NCI-H460 (cell line): ENCODE measurements at places on chromosomes 5 and 9. TPM values are rescaled to one million over a fixed set of nuclear protein-coding genes. Genes with fewer than 3 reads are reported as not detected.

- no peak for DNase-seq
Measured at GRCh38 chr5:96993760-96994159, 57.9 kb downstream of the LNPEP start.

The TMEM171 gene
- total RNA-seq, result 0.64 TPM in 1 of 2 replicates, not detected in the other

The HRCT1 gene
- total RNA-seq, result 1.4 and 3.2 TPM in 2 replicates

The FBP2 gene
- not detected in 2 replicates for total RNA-seq

DNA sequence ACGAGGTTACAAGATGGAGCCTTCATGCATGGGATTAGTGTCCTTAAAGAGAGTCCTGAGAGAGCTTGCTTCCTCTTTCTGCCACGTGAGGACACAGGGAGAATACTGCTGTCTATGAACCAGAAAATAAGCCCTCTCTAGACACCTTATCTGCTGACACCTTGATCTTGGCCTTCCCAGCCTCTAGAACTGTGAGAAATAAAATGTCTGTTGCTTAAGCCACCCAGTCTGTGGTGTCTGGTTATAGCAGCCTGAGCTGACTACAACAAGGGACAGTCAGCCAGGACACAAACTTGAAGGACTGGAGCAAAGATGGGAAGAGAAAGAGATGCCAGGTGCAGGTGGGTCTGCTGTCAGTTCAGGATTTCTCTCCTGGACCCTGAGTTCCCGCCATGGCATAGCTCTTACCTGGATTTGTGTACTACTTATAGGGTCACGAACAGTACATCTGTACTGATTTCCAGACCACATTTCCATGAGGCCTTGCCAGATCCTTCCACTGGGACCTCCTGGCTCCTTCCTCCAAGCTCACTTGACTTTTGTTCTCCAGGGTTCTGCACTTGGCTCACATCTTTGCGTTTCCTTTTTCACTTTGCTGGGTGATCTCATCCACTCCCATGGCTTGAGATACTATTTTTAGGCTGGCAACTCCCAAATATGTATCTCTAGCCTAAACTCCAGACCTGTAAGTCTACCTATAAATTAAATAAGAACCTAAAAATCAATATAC lies 44.9 kb upstream of the LIFR start:
- no peak for DNase-seq

GRCh38 chr9:129885018-129885669 lies 49.9 kb downstream of the USP20 start:
- peak; percentile 51 for DNase-seq

DNA sequence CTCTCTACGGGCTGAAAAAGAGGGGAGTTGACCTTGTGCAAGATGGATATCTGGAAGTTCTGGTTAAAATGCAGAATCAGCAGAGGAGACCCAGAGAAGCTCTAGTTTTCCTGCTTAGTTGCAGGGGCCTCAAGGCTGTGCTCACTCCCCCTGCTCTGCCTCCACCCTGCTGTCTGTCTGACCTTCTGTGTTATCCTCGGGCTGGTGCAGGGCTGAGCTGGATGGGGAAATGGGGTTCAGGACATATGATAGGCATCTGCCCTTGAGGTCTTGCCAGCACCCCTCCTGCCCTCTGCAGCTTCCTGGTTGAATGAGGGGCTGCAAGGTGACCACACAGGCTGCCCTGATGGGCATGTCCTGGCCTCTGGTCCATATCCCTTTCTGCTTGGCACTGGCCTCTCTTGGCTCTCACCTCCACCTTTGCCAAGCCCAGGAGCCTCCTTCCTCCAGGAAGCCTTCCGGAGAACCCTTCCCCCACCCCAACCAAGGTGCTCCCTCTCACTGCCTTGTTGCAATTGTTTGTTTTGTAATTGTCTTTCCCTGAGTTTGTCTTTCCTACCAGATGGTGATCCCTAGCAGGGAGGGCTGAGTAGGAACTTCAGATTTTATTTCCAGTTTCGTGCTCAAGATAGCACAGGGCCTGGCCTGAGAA lies 1.3 kb downstream of the TMEM268 start:
- no peak for DNase-seq

The EPB41L4A gene
- 0.10 TPM in 1 of 2 replicates, not detected in the other for total RNA-seq

- DNase-seq, result no peak
Measured at GRCh38 chr5:83414601-83415000, 56.9 kb upstream of the VCAN start.

DNA sequence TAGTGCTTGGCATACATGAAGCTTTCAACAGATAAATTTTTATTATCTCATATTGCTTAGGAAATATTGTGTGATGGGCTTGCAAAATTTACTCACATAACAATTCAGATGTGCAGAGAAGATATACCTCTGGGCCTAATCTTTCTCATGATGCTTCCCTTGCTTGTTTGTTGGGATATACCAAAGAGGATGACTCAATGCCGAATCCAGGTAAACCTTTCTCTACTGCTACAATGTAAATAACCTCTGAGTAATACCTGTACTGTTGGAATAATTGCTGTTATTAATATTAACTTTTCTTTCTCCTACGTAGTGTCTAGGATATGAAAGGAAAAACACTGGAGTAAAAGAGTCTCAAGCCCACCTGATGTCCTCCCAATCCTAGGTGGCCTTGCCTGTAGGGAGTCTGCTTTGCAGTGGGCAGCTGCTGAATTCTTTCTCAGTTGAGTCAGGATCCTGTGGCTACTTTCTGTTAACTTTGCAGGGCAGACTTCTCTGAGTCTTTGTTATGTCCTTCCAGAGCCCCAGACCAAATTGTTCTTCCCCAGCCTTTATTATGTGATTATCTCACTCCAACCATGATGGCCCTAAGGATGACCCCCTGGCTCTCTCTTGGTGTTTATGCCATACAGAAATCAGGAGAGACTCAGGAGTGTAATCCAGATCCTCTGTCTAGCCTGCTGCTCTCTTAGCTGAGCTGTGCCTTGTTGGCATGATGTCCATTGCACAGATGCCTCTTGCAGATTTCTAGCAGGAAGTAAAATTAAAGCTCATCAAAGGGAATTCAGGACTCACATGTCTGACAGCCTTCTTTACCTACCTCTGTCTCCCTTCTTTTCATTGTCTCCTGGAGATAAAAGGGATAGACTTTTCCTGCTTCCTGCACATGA lies 208.1 kb downstream of the SNX18 start:
- DNase-seq, result no peak

GRCh38 chr9:131266266-131267229 lies 9.8 kb downstream of the FAM78A start:
- no peak for DNase-seq

GRCh38 chr5:179180921-179181645 lies 120.9 kb downstream of the ZNF354C start:
- no peak for DNase-seq

The CMYA5 gene
- 0.29 and 0.42 TPM in 2 replicates for total RNA-seq

DNA sequence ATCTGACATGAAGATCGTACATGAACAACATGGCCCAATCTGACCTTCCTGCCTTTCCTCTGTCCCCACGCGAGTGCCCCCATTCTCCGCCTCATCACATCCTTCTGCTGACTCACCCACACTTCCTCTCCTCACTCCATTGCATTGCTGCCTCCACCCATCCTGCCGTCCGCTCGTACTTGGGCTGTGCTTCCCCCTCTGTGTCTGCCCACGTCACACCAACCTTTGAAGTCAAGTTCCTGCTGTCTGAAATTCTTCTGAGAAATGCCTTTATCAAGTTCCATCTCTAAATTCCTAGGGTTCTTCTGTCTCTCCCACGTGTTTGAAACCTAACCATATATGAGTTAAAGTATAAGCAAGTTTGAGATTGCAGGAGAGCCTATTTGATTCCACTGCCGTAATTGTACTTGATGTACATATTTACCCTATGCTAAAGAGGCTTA lies 18.0 kb upstream of the STARD4 start:
- DNase-seq, result peak; percentile 95

DNA sequence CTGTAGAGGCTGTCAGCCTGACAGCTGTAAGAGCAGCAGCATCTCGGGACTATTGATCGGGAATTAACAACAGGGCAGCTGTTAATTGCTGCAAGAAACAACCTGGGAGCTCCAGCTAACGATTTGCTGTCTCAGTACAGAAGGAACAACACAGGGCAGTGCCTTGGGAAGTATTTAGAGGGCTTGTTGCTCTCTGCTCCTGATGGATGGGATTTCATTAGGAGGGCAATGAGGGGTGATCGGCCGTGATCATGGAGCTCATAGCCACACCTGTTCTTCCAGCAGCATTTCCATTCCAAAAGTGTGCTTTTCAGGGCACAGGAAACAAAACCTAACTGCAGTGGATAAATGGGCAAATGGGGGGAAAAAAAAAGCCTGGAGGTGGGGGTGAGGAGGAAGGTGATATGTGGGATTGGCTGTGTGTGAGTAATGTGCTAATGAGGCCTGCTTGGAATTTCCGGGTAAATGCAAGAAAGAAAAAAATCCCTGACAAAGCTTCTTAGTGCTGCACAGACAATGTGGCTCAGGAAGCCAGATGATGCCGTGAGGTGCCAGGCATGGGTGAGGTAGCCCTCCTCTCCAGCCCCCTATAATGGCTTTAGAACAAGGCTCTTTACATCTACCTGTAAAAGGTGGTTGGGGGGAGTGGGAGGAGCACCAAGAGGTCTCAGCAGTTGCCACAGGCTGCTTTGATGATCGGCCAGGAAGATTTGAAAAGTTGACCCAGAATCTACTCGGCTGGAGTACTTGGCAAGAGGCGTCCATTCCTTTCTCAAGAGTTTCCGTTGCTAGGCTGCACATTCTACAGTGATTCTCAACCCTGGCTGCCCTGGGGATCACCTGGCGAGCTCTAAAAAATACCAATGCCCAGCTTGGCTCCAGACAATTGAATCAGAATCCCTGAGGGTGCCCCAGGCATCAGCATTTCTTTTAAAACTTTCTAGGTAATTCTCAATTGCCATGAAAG lies 139.5 kb upstream of the KLF9 start:
- no peak for DNase-seq

The PRSS3 gene
- total RNA-seq, result not detected in 2 replicates

- DNase-seq, result no peak
Measured at GRCh38 chr9:130157079-130157478, 15.1 kb upstream of the NCS1 start.

DNA sequence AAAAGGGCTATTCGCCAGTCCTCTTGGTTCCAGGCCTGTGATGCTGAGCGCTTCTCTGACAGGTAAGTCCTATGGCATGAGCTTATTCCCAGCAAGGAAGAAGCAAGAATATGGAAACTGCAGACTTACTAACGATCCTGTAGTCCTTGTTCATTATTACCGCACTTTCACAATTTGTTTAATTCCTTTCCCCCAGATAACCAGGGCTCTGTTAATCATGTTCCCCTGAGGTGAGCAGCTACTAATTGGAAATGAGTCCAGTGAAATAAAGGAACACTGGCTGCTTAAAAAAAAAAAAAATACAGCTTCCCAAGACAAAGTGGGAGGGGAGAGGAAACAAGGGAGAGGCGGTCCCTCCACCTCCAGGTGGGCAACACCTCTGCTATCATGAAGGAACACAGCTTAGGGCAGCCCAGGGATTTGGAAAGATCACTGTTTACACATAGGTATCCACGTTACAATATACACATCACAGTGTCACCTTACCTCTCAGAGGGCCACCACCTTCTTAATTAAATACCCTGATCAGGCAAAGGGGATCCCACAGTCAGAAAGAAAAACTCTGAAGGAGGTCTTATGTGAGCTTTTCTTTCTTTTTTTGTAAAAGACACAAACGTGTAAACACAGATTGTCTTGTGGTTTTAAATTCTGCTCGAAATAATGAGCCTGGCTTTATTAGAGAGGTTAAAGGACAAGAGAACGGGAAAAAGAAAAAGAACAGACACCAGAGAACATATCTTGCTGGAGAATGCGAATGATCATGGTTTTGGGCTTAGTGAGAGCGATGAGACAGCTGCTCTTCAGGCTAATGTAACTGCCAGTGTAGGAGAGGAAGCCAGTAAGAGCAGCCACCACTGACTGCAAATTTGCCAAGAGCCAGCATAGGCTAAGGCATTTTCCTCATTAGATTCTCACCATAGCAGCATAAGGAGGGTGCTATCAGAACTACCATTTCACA lies 258.6 kb downstream of the CRB2 start:
- DNase-seq, result no peak

The KIF4B gene
- 0.05 TPM in 1 of 2 replicates, not detected in the other for total RNA-seq

- no peak for DNase-seq
Measured at GRCh38 chr9:84438391-84438790, 97.8 kb upstream of the SLC28A3 start.

- DNase-seq, result no peak
Measured at GRCh38 chr9:90958328-90958727, 156.7 kb downstream of the SYK start.

GRCh38 chr5:41961736-41962135 lies 36.7 kb downstream of the FBXO4 start:
- DNase-seq, result no peak

The HMGXB3 gene
- total RNA-seq, result 33.7 and 36.4 TPM in 2 replicates

The ADAMTSL1 gene
- 0.14 and 0.40 TPM in 2 replicates for total RNA-seq

DNA sequence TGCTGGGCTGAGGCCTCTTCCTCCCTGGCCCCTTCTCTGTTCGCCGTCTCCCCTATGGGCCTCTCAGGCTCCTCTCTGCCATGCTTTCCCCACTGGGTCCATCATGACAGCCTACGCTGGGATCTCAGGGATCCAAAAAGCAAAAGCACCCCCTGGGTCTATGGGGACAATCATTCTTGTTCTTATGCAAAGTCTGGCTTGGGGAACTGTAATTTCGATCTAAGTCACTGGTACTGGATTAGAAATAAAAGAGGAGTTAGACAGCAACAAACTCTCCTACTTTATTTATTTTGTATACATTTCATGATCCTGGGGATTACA lies 86.6 kb downstream of the SLC38A9 start:
- DNase-seq, result no peak

DNA sequence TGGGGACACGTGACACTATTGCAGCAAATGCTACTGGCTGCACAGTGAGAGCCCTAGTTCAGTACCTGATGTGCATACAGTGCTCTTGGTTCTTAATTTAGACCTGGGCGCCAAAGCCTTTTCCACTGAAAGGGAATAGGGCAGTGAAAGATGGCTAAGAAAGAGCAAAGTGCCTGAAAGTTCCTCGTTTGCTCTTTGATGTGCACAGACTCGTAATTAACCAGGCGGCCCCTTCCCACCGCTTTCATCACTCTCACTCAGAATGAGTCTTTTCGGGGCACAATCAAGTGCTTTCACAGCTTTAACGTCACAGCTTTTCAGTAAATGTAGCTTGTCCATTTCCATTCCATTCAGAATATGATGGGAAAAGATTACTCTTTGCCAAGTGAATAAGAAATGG lies 116.6 kb upstream of the ADRA1B start:
- DNase-seq, result no peak

The PALM2AKAP2 gene
- total RNA-seq, result 1.4 and 1.8 TPM in 2 replicates

GRCh38 chr5:77960863-77961396 lies 184.8 kb upstream of the TBCA start:
- DNase-seq, result no peak

The ZNF608 gene
- 1.0 and 1.2 TPM in 2 replicates for total RNA-seq
